HEK293T (cell line): ENCODE measurements at places on chromosomes 6 and 20.

- DNase-seq, result no peak
Observed at GRCh38 chr6:111922454-111923297, 49.4 kb upstream of the FYN start.

- DNase-seq, result peak; percentile 54
Observed at GRCh38 chr6:149929422-149929821, 6.5 kb upstream of the RAET1G start.

GRCh38 chr6:166202321-166202733 lies 34.7 kb upstream of the TBXT start:
- DNase-seq, result no peak

GRCh38 chr6:138162111-138162954 lies 594 bp downstream of the ARFGEF3 start:
- peak; percentile 48 for DNase-seq

GRCh38 chr6:47456536-47456975 lies 21.0 kb upstream of the CD2AP start:
- DNase-seq, result no peak

DNA sequence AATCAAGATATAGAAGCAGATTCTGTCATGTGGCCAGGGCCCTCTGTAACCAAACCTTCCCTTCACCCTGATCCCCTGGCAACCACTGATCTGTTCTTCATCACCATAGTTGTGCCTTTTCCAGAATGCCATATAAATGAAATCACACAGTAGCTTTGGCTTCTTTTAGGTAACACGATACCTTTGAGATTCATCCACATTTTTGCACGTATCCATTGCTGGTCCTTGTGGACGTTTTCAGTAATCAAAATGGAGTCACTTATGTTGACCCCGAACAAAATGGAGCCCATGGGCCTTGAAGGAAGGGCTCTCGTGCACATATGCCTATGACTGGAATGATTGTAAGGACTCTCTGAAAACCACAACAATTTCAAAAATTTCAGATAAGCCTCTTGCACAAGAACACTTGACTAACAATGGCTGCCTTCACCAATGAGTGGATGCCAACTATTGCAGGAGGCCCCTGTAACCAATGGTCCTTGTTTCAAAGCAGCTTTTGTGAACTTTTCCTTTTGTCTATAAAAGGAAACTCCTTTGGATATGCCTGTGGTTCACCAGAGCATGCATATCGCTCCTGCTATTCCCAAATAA lies 84.3 kb upstream of the RALY start:
- DNase-seq, result no peak

DNA sequence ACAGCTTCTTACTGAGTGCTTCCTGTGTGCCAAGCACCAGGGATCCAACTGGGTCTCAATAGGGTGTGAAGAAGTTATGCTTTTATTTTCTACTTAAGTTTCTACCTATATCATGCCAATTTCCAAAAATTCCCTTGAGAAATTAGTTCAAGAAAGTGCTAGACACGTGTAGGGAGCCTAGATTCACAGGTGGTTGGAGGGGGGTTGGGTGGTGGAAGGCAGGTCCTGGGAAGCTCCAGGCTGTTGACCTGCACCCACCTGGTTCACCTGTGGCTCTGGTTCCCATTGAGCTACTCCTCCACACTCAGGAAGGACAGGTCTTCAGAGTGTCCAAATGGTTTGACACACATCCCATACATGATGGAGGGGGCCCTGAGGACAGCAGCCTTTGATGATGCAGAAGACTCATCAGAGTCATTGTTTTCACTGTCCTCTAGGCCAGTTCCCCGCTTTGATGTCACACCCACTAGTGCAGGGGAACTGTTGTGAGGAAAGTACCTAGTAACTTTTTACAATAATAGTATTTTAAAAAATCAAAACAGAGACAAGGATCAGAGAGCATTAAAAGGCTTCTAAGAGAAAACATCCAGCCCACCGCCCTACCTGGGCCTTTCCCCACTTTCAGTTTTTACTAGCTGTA lies 39.8 kb upstream of the MYL9 start:
- no peak for DNase-seq

GRCh38 chr6:86251106-86251505 lies 608.4 kb upstream of the SYNCRIP start:
- no peak for DNase-seq

DNA sequence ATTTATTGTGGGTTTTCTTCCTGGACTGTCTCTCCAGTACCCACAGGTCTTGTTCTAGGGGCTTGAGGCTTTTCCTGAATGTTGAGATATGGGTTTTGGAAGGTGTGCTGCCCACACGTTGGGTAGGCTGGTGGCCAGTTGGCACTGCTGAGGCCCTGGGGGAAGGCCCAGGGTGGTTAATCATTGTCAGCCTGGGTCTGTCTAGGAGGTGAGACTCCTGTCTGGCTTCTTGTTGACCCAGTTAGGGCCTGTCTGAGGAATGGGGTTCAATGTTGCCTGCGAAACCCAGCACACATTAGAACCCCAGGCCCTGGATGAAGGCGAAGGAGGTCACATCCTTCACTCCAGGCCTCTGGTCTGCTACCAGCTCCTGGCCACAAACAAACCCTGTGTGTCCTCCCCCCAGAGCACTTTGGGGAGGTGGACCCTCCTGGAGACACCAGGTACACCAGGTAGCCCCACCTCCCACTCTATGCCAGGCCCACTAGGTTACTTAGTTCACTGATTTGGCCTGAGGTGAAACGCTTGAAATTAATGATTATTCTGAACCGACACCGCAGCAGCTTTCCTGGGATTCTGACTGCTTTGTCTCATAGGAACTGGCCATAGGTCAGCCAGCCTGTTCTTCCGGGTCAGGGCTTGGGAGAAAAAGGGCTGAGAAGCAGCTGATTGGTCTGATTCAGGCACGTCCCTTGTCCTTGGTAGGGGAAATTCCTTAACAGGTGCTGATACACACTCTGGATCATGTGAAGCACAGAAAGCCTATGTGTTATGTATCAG lies 15.2 kb downstream of the DNMT3B start:
- DNase-seq, result no peak

- no peak for DNase-seq
Observed at GRCh38 chr6:10687582-10687981, 6.8 kb downstream of the C6orf52 start.

- no peak for DNase-seq
Observed at GRCh38 chr6:62516291-62517141, 230.5 kb upstream of the KHDRBS2 start.

GRCh38 chr20:36017048-36017951 lies 48.9 kb downstream of the CNBD2 start:
- no peak for DNase-seq

DNA sequence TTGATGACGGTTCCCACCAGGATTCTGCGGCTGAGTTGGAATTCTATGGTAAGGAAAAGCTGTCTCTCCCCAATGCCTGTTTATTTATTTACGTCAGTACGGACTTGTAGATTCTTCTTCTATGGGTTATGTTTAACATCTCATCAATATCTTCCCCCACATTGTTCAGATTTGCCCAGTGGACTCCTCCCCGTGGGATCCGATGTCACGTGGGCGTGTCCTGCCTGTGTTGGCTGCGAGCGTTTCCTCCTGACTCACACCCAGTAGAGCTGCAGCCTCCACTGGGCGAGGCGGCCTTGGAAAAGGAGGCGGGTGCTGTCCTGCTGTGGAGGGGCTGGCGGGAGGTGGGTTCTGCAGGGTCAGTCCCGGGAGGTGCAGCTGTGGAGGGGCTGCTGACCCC lies 46.8 kb upstream of the SLCO4A1 start:
- peak; percentile 67 for DNase-seq

DNA sequence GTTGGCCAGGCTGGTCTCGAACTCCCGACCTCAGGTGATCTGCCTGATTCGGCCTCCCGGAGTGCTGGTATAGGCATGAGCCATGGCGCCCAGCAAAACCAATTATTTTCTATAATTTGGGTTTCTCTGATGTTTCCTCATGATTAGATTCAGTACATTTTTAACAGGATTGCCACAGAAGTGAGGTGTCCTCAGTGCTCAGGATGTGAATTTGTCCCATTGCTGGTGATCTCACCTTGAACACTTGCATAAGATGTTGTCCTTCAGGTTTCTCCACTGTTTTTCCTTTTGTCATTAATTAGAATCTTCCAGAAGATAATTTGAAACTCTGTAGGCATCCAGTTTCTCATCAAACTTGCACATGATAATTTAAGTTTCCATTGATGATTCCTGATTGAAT lies 45.4 kb upstream of the RPL7L1 start:
- no peak for DNase-seq

GRCh38 chr20:19742974-19743639 lies 15.0 kb upstream of the RIN2 start:
- no peak for DNase-seq

DNA sequence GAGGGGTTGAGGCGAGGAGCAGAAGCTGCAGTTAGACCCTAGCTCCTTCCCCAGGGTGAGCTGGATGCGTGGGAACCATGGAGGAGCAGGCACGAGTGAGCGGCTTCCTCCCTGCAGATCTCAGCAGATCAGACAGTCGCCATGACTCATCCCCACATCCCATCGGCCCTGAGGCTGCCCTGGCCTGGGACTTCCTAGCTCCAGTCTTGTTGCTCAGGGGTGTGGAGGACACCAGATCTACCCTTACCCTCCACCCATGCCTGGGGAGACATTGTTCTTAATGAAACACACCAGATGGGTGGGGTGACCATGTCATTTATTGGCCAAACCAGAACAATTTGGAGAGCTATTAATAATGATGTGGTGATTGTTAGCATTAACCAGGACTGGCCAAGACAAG lies 36.3 kb upstream of the TGM2 start:
- DNase-seq, result no peak

DNA sequence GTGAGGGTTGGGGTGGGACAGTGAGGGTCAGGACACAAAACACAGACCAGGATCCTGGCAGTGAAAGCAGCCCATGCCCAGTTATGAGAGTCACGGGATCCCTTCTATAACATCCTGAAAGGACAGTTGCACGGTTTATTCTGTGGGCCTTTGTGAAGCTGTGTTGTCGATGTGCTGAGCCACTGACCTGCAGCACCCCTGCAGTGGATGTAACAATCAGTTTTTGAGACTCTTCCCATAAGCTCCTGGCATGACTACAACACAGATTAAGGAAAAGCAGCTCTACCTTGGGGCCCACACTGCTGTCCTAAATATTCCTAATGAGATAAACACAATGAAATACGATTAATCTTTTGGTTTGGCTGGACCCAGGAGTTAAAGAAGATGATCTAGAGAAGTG lies 3.7 kb downstream of the PYGB start:
- DNase-seq, result no peak

GRCh38 chr20:5143851-5144250 lies 17.0 kb downstream of the CDS2 start:
- DNase-seq, result no peak

GRCh38 chr20:40991181-40991889 lies 37.3 kb upstream of the TOP1 start:
- DNase-seq, result no peak

DNA sequence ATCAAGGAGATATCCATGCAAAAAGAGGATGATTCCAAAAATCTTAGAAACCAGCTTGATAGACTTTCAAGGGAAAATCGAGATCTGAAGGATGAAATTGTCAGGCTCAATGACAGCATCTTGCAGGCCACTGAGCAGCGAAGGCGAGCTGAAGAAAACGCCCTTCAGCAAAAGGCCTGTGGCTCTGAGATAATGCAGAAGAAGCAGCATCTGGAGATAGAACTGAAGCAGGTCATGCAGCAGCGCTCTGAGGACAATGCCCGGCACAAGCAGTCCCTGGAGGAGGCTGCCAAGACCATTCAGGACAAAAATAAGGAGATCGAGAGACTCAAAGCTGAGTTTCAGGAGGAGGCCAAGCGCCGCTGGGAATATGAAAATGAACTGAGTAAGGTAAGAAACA lies 10.1 kb upstream of the SNRNP48 start:
- no peak for DNase-seq
